ENCODE measurements at places on chromosomes 16 and 17.

- DNase-seq: no peak
These were observed 46.6 kb downstream of the MRM3 start for GRCh38 chr17:828761-829160.

GRCh38 chr17:69607162-69607834 is 192.8 kb downstream of the MAP2K6 start:
- peak; percentile 81 for DNase-seq

GRCh38 chr16:72829846-72830775 is 217.8 kb downstream of the ZFHX3 start:
- no peak for DNase-seq

- no peak for DNase-seq
These were observed 1.6 kb downstream of the TMC8 start for GRCh38 chr17:78132084-78132676.

DNA sequence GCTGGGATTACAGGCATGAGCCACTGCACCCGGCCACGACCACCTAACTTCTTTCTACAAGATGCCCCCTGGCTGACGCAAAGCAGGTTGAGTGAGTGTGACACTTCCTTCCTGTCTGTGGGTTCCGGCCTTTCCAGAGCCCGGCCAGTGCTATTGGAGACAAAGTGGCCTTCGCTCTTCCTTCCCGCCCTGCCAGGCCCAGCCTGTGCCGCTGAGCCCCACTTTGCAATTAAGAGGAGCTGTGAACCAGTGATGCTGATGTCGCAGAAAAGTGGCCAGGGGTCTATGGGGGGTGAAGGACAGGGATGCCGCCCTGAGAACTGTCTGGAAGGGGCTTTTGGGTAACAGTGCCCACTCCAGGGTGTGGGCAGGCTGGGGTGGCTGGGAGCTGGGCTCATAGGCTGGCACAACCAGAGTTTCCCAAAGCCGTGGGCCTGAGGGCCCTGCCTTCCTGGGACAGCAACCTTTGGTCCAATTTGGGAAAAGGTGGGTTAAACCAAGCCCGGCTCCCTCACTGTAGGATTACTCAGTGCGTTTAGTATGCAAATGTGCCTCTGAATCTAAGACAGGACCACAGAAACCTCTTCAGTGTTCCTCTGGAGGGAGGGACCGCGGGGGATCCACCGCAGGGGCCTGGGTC is 174.9 kb downstream of the SEC14L1 start:
- DNase-seq: no peak
